ENCODE measurements at places on chromosomes 1 and 21. TPM values are rescaled to one million over a fixed set of nuclear protein-coding genes. Genes with fewer than 3 reads are reported as not detected.

Gene C1QTNF12
- total RNA-seq: 3.8 TPM

DNA sequence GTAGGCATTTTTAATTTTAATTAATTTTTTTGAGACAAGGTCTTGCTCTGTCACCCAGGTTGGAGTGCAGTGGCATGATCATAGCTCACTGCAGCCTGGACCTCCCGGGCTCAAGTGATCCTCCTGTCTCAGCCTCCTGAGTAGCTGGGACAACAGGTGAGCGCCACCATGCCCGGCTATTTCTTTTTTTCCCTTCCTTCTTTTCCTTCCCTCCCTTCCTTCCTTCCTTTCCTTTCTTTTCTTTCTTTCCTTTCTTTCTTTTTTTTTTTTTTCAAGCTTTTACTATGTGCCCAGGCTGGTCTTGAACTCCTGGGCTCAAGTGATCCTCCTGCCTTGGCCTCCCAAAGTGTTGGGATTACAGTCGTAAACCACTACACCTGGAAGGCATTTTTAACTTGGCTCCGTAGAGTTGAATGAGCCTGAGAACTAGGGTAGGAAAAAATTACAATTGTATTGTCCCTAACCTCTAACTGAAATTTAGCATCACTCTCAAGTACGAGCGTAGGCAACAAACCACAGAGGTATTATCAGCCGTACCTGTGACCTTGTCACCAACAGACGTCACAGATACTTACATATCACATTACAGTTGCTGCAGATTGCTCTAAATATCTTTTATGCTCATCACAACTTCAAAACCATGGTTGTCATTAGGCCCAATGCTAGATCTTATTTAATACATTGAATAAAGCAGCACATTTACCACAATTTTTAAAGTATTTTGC is 8.0 kb downstream of the RUNX3 start:
- no peak for DNase-seq

DNA sequence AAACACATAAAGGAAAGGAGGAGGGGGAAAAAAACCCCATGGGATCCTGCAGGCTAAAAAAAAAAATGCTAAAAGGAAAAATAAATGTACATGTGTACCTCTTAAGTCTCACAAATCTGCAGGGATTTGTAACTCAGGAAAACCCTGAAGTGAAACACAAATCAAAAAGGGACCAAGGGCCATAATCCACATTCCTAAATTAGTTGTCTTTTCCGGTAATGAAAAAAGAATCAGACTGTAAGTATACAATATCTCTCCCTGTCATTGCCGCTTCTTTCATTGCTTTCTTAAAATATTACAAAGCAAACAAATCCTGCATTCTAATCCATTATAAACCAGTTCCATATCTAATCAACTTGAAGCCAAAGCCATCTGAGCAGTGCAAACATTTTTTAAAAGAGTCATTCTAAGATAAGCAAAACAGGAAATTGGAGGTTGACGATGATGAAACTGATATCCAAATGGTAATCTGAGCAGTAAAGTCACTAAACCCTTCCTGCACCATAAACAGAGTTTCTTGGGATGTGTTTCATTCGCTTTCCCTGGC is 58.7 kb upstream of the SIM2 start:
- DNase-seq: no peak

- no peak for DNase-seq
Measured at GRCh38 chr1:63342402-63342801, 20.0 kb downstream of the FOXD3 start.

Data from osteocyte (in vitro differentiated cells).